Mesendoderm (in vitro differentiated cells): ENCODE measurements at places on chromosomes 11 and 22.

GRCh38 chr22:27128461-27129085 lies 471.2 kb downstream of the MIAT start:
- no peak for DNase-seq

DNA sequence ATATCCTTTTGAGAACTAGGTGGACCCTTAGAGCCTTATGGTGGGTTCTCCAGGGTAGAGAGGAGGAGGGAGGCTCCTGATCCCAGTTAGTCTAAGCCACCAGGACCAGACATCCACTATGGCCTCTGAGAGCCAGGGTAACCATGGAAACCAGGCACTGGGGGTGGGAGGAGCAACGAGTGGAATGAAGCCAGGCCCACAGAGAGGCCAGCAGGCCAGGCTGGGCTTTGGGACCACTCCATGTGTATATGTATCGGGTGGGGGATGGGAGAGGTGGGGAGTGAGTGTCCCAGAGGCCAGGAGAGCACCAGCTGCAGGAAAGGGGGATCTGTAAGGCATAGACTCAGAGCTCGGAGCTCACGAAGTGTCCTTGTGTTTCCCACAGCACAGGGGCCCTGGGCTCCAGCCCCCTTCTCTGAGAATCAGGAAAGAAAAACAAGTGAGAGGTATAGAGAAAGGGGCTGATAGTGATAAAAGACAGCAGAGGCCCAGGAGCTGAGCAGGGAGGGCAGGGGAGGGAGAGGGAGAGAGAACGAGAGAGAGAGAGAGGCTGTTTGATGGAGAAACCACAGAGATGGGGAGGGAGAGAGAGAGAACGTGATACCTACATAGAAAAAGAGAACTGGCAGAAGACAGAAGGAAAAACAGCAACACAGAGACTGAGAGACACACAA lies 15.5 kb upstream of the TSPAN18 start:
- peak; percentile 75 for DNase-seq

- peak; percentile 61 for DNase-seq
Observed at GRCh38 chr11:2928605-2929530, at the start of gene PHLDA2. Gene PHLDA2 (minus strand): TSS chr11:2929420. CDS start chr11:2929364, 56 bp downstream.

DNA sequence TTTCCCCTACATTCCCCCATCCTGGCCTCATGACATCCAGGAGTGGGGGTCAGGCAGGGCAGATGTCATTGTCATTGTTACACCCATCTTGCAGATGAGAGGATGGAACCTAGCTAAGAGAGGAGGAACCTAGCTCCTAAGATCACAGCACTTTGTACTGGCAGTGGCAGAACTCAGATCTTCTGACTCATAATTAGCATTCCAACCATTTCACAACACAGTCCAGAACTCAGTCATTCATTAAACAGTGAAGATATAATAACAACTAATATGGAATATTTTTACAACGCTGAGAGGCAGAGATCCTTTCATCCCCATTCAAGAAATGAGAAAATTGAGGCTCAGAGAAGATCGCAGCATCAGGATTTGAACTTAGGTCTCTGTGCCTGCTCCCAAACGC lies 127.8 kb downstream of the CHST1 start:
- no peak for DNase-seq

- no peak for DNase-seq
Observed at GRCh38 chr11:57302489-57302888, 22.3 kb downstream of the TNKS1BP1 start.

GRCh38 chr22:41367680-41368542 lies 13.8 kb upstream of the TEF start:
- DNase-seq = no peak

- DNase-seq = no peak
Observed at GRCh38 chr11:133269267-133269666, 263.0 kb downstream of the OPCML start.

DNA sequence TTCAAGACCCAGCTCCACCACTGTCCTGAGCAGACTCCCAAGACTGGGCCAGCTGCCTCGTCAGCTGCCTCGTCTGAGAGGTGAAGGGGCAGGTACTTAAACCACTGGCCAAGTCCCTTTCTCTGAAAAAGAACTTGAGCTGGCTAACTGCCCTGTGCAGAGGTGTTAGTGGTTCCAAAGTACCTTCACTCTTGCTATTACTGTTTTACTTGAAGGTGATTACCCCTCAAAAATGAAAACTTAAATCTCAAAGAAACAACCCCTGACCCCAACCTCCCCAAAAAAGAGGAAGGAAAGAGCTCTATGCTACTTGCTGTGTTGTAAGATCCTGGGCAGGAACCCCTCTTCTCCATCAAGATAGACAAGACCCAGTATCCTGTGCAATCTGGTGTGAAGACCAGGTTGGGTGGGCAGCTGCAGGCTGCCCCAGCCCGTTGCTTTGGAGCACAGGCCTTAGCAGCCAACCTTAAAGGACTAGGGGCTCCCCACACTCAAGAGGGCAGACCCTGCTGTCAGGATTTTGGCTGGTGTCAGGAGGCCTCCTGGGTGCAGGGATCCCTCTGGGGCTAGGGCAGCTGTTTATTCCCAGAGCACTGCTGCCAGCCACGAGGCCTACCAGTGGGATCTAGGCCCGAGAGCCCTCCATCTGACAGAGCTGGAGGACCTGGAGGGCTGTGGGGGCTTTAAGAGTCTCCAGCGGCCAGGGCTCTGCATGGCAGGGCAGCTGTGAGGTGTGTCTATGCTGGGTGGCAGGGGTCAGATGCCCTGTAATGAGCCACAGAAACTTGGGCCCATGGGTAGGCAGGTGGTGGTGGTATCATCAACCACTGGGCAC lies 13.0 kb downstream of the GUCD1 start:
- no peak for DNase-seq

GRCh38 chr11:35398881-35399280 lies 20.5 kb downstream of the SLC1A2 start:
- no peak for DNase-seq

- no peak for DNase-seq
Observed at GRCh38 chr11:12097219-12097618, 13.2 kb upstream of the MICAL2 start.

DNA sequence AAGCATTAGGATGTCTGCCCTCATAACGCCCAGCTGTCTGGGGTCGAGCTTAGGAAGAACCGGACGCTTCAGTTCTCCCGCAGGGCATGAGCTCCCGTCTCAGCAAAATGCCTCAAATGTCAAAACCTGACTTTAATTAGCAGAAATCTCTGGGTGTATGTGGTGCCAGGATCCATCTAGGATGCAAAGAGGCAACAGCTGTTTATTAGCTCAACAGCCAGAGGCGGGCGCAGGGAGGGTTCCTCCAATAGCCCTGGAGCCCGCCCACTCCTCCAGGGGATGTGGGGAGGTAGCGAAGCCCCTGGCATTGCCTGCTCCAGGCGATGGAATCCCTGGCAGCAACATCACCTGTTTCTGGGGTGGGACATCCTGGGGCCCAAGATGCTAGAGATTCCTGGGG lies 39.4 kb upstream of the RTL6 start:
- no peak for DNase-seq

DNA sequence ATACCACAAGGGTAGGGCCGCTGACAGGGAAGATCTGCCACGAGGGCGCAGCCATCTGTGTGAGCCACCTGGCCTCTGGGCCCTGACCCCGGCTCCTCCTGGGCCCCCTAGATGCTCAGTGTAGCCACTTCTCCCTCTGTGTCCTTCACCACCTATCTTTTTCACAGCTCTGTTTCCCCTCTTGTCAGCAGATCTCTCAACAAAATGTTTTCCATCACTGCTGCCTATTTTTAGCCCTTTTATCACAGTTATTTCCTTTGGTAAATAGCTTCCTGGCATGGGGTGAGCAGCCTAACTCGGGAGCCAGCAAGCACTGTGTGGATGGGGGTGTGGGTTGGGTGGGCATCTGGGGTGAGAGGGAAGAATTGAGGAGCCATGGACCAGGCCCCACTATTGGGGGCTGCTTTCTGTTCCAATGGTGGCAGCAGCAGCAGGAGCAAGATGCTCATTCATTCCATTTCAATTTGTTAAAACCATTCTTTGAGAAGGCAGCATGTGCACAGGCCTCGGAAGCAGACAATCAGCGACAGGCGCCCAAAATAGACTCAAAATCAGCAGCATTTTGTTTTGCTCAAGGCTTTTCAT lies 135.2 kb upstream of the NAV2 start:
- peak; percentile 50 for DNase-seq

GRCh38 chr11:29022676-29023075 lies 914.5 kb downstream of the METTL15 start:
- no peak for DNase-seq

DNA sequence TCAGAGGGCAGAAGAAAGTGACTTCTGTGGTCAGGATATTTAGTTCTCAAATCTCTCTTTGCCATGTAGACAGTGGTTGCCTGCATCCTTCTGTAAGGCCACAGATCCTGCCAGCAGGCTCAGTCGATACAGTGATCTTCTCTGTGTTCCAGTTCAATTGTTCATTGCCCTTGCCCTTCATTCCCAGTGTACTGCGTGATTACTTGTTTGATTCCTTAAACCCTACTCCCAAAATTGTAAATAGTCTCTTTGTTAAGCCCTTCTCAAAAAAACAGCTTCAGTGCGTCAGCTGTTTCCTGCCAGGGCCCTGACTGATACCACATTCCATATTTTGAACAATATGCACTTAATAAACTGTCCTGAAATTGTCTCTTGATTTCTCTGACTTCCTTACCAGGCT lies 9.3 kb upstream of the TYR start:
- DNase-seq = no peak

DNA sequence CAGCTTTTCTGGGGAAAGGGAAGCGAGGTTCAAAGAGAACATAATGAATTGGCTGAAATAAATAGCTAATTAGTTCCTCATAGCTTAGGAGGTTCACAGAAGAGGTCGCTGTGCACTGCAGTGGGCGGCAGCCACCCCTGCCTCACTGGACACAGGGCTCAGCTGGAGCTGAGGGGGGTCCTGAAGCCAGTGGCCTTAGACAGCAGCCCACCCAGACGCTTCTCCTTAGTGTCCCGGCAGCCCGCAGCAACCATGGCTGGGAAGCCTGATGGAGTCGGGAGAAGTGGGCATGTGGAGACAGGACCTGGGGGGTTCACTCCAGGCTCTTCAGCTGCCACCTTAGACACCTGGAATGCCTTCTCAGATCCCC lies 75.4 kb downstream of the TRIM29 start:
- no peak for DNase-seq

DNA sequence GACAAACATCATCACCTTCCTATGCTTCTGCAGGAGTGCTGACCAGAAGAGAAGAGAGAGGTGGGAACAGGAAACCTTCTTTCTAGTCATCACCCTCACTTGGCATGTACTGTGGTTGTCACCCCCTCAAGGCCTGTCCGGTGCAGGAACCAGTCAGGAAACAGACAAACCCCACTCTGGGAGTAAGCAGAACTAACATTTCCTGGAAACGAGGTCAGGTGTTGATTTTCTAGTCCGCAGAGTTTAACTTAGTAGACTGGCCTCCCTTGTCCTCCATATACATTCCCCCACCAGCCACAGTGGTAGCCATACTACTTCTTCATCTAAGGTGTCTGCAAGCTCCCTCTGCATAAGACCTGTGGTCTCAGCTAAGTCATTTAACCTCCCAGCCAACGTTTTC lies 80.7 kb upstream of the NCAM1 start:
- no peak for DNase-seq

DNA sequence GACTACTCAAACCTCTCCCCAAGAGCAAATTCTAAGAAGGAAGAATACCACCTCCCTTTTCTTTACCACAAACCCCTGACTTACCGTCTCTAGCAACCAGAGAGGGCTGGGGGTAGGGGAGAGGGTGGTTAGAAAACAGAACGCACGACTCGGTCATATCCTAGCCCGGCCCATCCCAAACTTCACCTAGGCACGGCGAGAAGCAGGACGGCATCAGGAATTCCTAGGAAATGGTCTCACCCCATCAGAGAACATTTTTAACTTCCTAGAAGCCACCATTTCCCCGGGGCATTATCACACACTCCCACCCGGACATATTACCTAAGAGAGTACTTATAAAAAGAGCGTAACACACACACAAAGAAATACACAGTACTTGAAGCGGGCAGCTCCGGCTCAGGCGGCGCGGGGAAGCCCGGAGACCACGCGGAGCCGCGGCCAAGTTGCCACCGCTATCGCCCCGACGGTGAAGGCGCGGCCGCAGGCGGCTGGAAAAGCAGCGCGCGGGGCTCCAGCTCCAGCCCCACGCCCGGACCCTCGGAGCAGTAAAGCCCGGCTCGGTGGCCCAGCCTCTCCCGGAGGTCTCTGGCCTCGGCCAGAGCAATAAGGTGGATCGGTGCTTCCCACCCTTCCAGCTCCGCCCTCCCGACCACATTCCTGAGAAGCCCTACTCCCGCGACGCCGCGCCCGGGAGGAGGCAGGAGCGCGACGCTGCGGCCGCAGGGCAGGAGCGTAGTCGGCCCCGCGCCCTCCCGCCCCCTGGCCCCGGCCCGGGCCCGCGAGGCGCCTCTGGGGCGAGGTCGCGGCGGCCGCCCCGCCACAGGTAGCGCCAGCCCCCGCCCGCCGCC lies 878 bp downstream of the RRAS2 start:
- DNase-seq = peak; percentile 94

DNA sequence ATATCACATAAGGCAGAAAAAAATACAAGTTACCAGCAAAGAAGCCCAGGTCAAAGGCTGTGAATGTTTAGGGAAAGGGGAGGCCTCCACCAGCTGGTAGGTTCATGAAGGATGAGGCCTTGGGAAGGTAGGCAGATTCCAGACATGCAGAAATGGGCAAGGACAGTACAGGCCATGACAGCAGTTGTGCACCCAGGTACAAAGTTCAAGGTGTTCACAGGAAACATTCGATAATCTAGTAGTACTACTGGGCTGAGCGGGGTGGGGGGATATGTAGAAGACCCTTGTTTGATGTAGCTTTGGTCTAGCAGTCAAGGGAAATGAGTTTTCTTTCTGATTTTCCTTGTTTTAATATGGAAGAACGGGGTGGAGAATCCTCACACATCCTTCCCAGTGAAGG lies 152.8 kb upstream of the RASSF10 start:
- DNase-seq = no peak

DNA sequence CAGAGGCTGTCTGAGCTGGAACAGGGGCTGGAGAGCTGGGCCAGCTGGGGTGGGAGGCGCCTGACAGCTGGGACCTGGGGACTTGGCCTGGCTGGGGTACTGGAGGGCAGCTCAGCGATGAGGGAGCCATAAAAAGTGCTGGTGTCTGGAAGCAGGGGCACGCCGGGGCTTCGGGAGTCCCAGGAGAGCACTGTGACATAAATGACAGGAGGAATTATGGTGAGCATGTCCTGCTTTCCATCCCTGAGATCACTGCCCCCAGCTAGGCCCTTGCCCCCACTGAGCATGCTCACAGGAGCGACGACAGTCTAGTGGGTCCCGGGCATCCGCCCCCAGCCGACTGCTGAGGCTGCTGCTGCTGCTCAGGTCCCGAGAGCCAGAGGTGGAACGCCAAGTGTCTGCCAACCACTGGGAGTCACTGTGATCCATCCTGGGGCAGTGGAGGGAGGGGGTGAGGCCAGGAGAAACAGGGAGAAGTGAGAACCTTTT lies 6.2 kb downstream of the ROBO4 start:
- DNase-seq = peak; percentile 67
